ENCODE measurements at places on chromosomes 4 and X. TPM values are rescaled to one million over a fixed set of nuclear protein-coding genes. Genes with fewer than 3 reads are reported as not detected.
A peak's percentile ranks its signal among the peaks of the same experiment; 100 is the strongest.

DNA sequence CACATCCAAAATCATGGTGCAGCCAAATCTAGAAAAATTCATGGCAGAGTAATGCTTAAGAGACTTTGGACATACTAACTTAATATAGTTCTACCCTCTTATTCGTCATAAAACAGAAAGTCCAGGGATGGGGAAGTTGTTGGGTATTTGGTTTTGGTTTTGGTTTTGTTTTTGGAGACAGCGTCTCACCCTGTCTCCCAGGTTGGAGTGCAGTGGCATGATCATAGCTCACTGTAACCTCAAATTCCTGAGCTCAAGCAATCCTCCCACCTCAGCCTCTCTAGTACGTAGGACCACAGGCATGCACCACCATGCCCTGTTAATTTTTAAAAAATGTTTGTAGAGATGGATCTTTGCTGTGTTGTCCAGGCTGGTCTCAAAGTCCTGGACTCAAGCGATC is 271.8 kb upstream of the TENM3 start:
- no peak for DNase-seq
- no peaks in the 10 kb centered on the region for H3K27me3 ChIP-seq
- no peak overlapping the region for H3K4me3 ChIP-seq
- H3K4me1 ChIP-seq, result no peaks in the 10 kb centered on the region
- no peaks in the 10 kb centered on the region for H3K36me3 ChIP-seq

DNA sequence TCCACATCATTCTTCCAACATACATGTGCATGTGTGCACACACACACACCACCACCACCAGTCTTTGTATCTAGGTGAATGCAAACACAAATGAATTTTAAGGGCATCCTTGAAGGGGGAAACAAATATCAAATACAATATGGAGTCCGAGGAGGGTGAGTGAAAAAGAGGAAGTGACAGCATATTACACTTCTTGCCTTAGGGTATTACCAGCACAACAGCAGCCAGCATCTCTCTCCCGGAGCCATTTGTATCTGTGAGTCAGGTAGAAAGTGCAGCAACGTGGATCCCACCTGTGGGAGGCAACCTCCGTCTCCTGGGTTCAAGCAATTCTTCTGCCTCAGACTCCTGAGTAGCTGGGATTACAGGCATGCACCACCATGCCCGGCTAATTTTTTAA is 483.2 kb downstream of the SMARCA1 start:
- no peak overlapping the region for H3K4me3 ChIP-seq
- H3K36me3 ChIP-seq, result no peaks in the 10 kb centered on the region
- no peak overlapping the region for H3K27ac ChIP-seq
- H3K27me3 ChIP-seq, result no peaks in the 10 kb centered on the region

DNA sequence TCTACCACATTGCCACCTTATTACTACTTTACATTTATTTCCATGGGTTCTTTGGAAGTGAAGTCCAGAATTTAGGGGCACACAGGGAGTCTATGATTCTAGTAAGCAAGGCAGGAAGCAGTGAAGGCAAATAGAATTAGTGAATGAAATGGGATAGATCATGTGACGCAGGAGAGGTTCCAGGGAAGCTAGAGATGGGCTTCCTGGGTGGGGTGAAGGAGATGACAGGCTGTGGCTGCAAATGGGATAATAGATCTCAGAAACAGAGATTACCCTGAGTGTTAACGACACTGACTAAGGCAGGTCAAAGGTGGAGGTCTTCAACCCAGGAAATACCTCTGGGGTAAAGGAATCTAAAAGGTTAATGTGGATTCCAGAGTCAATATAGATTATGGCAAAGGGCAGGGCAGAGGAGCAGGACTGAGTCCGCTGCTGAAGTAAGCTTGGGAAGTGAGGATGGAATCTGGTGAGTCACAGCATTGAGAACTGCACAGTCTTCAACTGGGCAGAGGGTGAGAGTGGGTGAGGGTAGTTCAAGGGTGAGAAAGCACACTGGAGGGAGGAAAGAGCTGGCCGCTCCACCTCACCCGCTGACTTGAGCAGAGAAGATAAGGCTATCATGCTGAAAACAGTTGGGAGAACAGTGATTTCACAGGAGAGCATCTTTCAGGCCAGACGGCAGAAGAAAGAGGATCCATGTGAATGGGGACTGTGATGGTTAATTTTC is 70.8 kb downstream of the ANXA3 start:
- peaks cover 27% of the 10 kb centered on the region for H3K4me1 ChIP-seq
- H3K4me3 ChIP-seq, result no peak overlapping the region
- DNase-seq, result no peak
- peaks cover 13% of the 10 kb centered on the region for H3K27me3 ChIP-seq
- no peak overlapping the region for H3K27ac ChIP-seq

DNA sequence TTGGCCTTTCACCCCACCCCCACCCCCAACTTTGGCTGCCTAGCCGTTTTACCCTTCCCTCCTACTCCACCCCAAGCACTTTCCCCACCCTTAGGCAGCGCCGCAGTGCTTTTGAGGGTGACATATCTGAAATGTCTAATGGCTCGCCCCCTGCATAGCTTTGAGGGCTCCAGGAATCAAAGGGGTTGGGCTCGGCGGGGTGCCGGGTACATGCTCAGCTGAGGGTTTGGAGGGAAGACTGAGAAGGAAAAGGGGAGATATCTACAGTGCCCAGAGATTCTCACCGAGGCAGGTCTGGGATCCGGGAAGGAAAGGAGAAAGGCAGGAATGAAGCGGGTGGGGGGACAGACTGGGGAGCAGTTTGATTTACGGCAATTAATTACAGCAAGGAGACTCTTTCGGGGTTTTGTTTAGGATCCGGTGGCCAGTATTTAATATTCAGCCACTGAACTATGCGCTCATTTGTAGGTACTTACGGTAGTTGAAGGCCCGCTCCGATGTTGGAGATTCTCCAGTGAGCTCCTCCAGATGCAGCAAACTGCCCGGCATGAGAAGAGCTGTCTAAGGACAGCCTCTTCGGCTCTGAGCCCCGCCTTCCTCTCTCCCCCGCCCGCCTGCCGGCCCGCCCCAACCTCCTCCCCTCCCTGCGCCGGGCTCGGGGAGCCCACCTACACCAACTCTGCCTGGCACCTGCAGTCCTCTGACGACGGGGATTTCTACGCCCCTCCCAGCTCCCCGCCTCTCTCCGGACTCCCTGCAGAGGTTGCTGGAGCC is at the start of gene IGSF1:
Gene IGSF1 (minus strand): TSS at position 569 of the 774 bp plus-strand sequence. CDS start 2,632 bp downstream, outside the sequence.
- no peaks in the 10 kb centered on the region for H3K4me1 ChIP-seq
- no peak within 1 kb of the TSS for H3K4me3 ChIP-seq
- H3K36me3 ChIP-seq, result no peaks in the 10 kb centered on the region
- no peak for DNase-seq
- no peak within 1 kb of the TSS for H3K27ac ChIP-seq

- peaks cover 31% of the 10 kb centered on the region for H3K27me3 ChIP-seq
- peak overlapping the region; percentile 83 for H3K4me3 ChIP-seq
- no peaks in the 10 kb centered on the region for H3K36me3 ChIP-seq
- peak; percentile 37 for DNase-seq
These were observed 84.2 kb downstream of the BCOR start for GRCh38 chrX:40013266-40014195.

- no peak overlapping the region for H3K4me3 ChIP-seq
- H3K27ac ChIP-seq, result no peak overlapping the region
- H3K4me1 ChIP-seq, result no peaks in the 10 kb centered on the region
- H3K36me3 ChIP-seq, result no peaks in the 10 kb centered on the region
- H3K27me3 ChIP-seq, result peaks cover 13% of the 10 kb centered on the region
These were observed 11.5 kb upstream of the CCDC149 start for GRCh38 chr4:24924309-24924781.

DNA sequence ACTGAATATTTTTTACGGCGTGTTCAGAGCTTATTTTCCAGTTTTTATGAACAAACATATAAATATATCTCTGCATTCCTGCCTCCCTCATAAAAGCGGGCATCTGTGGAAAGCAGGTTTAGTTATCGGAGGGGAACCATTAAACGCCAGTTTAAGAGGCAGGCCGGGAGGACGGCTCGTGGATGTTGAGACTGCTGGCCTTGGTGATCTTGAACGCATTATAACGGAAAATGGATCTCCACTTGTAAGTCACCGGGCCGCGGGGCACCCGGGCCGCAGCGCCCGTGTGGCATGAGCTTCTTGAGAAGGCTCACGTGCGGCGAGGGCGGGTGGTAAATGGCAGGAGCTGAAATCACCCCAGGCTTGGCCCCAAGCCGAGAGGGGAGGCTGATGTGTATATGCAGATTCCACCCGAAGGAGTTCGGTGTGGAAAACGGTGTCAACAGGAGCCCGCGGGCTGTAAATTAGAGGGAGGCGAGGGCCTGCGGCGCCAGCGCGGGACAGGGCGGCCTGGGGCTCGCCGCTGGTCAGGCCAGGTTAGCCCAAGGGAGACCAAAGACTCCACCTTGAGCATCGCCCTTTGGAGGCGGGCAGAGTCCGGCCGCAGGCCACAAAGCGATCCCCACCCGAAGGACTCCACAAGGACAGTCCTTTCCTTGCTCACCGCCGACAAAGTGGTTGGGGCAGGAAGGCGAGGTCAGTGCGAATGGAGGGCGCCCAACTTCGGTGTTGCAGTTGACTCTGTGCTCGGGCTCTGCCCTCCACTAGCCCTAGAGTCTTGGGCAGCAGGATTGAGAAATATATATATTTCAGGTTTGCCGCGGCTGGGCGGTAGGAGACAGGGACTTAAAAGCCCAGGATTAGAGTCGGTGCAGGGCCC is 1.3 kb upstream of the HAND2 start:
- no peak overlapping the region for H3K4me3 ChIP-seq
- no peak for DNase-seq
- no peak overlapping the region for H3K27ac ChIP-seq
- H3K4me1 ChIP-seq, result peaks cover 32% of the 10 kb centered on the region
- H3K27me3 ChIP-seq, result peaks cover 94% of the 10 kb centered on the region

The FGD1 gene
- total RNA-seq, result 0.46 TPM

Measured in activated T-cell treated with anti-CD3 and anti-CD28 coated beads, Interleukin-2, amount 50 U/mL, for 72 hours (primary cell).